Activated T-helper 1 cell treated with anti-CD3 and anti-CD28 coated beads, Interleukin-12 subunit alpha, Interleukin-12 subunit beta, Interleukin-2, Interleukin-4 antibody, amounts not matched to agents 30 ng/mL and 10 ng/mL and 1 ng/mL, durations not matched to agents 14 hours and 24 hours and 36 hours (primary cell): ENCODE measurements at places on chromosomes 16 and 17. TPM values are rescaled to one million over a fixed set of nuclear protein-coding genes. Genes with fewer than 3 reads are reported as not detected.

GRCh38 chr16:59849716-59850115 lies 1115.6 kb upstream of the GOT2 start:
- no peaks in the 10 kb centered on the region for H3K27me3 ChIP-seq
- no peaks in the 10 kb centered on the region for H3K36me3 ChIP-seq
- no peaks in the 10 kb centered on the region for H3K4me1 ChIP-seq
- no peak for DNase-seq
- no peak overlapping the region for H3K4me3 ChIP-seq

- no peak for DNase-seq
- no peak overlapping the region for H3K4me3 ChIP-seq
- peaks cover 16% of the 10 kb centered on the region for H3K4me1 ChIP-seq
- H3K27me3 ChIP-seq, result peaks cover 19% of the 10 kb centered on the region
- H3K36me3 ChIP-seq, result no peaks in the 10 kb centered on the region
Observed at GRCh38 chr17:7644775-7645174, 6.0 kb upstream of the ATP1B2 start.

The DHRS7C gene
- not detected in 2 replicates for total RNA-seq

DNA sequence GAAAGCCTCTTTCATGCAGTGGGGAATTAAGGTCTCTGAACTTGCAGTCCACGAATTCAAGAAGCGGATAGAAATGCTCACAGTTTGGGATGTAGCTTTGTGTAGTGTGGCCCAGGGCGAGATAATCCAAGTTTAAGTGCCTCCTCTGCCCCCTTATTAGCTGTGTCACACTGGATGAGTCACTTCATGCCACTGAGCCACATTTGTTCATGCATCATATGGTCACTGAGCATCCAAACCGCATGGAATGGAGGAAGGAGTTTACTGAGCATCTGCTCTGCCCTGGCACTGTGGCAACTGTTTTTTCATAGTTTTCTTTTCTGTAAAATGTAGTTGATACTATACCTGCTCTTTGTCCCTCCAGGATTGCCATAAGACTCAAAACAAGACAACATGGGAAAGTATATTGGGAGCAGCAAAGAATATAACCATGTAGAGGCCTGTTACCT lies 15.1 kb upstream of the DHX8 start:
- no peaks in the 10 kb centered on the region for H3K36me3 ChIP-seq
- H3K27me3 ChIP-seq, result peaks cover 3% of the 10 kb centered on the region
- H3K27ac ChIP-seq, result no peak overlapping the region
- H3K4me1 ChIP-seq, result no peaks in the 10 kb centered on the region

DNA sequence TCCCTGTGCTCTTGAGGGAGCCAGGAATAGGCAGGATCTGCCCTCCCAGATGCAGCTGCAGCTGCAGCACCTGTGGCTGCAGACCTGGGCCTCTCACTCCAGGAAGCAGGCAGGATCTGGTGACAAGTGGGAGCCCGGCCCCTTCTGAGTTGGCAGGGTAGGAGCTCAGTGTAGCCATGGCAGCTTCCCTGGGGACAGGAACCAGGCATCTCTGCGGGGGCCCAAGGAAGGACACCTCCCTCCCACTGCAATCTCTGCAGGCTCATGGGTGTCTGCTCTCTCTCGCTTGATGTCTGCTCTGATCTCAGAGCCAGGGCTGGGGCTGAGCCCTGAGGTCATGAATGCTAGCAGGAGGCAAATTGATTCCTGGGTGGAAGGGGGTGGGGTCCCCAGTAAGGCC lies 592.5 kb upstream of the CA10 start:
- no peak overlapping the region for H3K27ac ChIP-seq
- no peaks in the 10 kb centered on the region for H3K36me3 ChIP-seq
- H3K4me1 ChIP-seq, result no peaks in the 10 kb centered on the region
- H3K4me3 ChIP-seq, result no peak overlapping the region
- no peak for DNase-seq

The ENKD1 gene
- total RNA-seq, result 11.0 and 11.8 TPM in 2 replicates

DNA sequence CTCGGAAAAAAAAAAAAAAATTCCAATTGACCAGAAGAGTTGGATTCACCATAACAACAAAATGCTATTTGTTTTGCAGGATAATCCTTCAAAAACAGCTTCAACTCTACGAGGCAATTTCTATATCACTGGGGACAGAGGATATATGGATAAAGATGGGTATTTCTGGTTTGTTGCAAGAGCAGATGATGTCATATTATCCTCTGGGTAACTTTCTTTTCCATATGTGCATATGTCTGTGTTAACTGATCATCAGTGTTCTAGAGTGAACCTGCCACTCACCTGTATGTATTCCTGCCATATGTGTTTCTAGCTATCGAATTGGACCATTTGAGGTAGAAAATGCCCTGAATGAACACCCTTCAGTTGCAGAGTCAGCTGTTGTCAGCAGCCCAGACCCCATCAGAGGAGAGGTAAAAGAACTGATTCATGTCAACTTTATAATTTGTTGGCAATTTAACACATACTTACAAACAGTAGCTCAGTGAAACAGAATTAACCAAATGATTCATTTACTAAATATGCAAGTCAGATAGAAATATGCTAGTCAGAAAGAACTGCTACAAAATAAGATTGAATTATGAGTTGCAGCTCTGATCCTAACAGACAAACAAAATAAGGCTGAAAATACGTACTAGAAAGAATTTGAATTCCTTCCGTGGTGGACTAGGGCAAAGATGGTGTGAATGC lies 14.2 kb downstream of the ERI2 start:
- H3K4me3 ChIP-seq, result no peak overlapping the region
- H3K4me1 ChIP-seq, result no peaks in the 10 kb centered on the region
- H3K27ac ChIP-seq, result no peak overlapping the region
- no peaks in the 10 kb centered on the region for H3K27me3 ChIP-seq
- no peak for DNase-seq
- H3K36me3 ChIP-seq, result peaks cover 3% of the 10 kb centered on the region

DNA sequence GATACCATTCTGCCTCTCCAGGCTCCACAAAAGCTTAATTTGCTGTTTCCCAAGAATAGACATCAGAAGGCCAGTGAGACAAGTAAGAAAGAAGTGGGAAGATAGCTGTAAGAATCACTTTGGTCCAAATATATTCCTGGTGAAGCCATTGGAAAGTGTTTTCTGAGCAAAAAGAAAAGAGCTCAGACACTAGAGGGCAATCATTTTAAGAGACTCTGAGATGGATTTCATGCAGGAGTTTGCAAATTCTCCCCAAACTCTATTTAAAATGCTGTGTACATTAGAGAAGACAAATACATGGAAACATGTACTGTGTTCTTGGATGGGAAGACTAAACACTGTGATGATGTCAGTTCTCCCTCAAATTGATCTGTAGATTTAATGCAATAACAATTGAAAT lies 8.0 kb upstream of the SLC6A2 start:
- no peaks in the 10 kb centered on the region for H3K4me1 ChIP-seq
- H3K36me3 ChIP-seq, result no peaks in the 10 kb centered on the region
- peaks cover 10% of the 10 kb centered on the region for H3K27me3 ChIP-seq

GRCh38 chr16:783404-784161 lies 4.6 kb downstream of the RPUSD1 start:
- H3K4me3 ChIP-seq, result no peak overlapping the region
- DNase-seq, result no peak
- H3K27ac ChIP-seq, result no peak overlapping the region
- no peaks in the 10 kb centered on the region for H3K4me1 ChIP-seq

DNA sequence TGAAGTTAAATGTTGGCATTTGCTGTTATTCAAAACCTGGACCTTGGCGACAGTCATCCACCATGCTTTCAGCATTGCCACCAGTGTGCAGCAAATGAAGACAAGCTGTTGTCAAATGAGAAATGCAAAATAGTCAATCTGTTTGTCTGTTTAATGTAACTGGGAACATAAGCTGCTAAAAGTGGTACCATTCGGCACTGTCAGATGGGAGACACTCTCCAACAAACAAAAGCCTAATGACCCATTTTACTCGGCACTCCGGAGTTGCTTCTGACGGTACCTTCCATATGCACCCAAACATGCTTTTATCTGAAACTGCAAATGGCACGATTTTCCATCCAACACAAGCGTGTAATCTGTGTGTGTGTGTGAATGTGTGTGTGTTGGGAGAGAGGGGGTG lies 297.8 kb downstream of the MAF start:
- no peak overlapping the region for H3K4me3 ChIP-seq

DNA sequence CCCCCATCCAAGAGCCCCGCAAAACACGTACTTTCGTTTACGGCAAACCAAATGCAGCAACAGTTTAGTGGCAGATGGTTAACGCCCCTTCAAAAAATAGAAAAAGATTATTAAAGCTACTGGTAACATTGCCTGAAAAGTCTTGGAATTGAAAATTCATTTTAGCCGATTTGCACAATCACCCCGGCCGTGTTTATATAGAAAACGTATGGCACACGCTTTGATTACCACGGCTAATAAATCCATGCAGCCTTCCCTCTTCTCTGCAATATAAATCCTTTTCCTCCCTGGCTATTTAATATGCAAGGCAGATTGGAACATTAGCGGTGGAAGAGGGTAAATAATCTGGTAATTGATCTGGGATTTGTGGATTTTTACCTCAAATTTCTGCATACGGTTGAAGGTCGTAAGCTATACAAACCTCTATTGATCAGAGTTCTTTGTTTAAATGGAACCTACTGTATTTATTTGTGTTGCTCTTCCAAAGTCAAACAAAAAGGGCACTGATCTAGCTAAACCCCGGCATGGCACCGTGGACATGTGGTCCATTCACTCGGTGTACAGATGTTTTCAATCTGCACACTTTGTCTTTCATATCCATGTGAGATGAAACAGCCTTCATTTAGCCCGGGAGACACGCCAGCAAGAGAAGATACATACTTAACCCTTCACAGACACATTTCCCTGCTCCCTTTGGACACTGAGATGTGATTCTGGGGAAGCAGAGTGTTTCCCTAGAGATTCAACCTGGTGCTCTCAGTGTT lies 238.1 kb upstream of the MAF start:
- H3K4me1 ChIP-seq, result peaks cover 14% of the 10 kb centered on the region
- H3K4me3 ChIP-seq, result no peak overlapping the region
- peaks cover 3% of the 10 kb centered on the region for H3K36me3 ChIP-seq
- H3K27ac ChIP-seq, result no peak overlapping the region
- H3K27me3 ChIP-seq, result no peaks in the 10 kb centered on the region
